ENCODE measurements at places on chromosomes 11 and 22. TPM values are rescaled to one million over a fixed set of nuclear protein-coding genes. Genes with fewer than 3 reads are reported as not detected.

Gene GPHA2
- not detected for total RNA-seq

DNA sequence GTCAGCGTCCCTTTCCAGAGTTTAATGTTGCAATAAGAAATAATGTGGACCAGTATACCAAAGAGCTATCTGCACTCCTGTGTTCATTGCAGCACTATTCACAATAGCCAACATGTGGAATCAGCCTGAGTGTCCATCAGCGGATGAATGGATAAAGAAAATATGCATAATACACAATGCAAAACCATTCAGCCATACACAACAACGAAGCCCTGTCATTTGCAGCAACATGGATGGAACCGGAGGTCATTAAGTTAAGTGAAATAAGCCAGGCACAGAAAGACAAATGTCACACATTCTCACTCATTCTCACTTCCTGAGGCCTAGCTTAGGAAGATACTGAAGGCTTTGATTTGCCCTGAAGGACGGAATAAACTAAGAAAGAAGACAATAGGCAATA is 22.1 kb downstream of the SLC5A4 start:
- DNase-seq = no peak

GRCh38 chr11:61474013-61474643 is 34.4 kb upstream of the LRRC10B start:
- DNase-seq = no peak

DNA sequence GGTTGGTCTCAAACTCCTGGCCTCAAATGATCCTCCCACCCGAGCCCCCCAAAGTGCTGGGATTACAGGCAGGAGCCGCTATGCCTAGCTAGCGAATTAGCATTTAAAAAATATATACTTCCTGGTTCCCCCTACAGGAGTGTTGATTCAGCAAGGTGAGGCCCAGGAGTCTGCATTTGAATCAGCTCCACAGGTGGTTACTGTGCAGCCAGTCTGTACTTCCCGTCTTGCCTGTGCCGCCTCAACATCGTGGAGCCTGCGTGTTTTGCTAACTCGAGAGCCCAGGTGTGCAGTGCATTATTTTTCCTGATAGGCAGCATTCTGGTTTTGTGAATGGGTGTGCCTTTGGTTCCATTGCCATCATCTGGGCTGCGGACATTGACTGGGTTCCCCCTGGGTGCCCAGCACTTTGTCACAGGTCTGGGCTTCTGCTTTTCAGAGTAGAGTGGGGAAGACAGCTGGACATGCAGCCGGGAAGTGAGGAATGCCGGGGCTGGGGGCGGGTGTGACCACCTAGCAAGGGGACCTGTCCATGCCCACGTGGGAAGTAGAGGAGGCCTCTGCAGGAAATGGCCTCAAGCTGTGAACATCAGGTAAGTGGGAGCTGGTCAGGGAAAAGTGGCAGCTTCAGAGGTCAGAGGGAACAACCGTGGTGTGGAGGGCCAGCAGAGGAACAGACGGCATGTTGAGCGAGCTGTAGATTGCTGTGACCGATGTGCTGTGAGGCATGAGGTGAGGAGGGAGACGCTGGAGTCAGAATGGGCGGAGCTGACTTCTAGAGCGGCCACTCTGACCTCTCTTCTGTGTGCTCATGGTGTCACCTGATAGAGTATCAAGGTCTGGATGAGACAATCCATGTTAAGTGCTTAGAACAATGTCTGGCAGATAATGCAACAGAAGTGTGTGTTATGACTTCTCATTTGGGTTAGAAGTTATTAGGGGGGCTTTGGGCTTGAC is 42.2 kb downstream of the PPFIA1 start:
- no peak for DNase-seq

GRCh38 chr22:40030758-40031095 is 36.0 kb downstream of the FAM83F start:
- no peak for DNase-seq

- no peak for DNase-seq
These were observed 46.3 kb downstream of the ACAT1 start for GRCh38 chr11:108167624-108168023.

DNA sequence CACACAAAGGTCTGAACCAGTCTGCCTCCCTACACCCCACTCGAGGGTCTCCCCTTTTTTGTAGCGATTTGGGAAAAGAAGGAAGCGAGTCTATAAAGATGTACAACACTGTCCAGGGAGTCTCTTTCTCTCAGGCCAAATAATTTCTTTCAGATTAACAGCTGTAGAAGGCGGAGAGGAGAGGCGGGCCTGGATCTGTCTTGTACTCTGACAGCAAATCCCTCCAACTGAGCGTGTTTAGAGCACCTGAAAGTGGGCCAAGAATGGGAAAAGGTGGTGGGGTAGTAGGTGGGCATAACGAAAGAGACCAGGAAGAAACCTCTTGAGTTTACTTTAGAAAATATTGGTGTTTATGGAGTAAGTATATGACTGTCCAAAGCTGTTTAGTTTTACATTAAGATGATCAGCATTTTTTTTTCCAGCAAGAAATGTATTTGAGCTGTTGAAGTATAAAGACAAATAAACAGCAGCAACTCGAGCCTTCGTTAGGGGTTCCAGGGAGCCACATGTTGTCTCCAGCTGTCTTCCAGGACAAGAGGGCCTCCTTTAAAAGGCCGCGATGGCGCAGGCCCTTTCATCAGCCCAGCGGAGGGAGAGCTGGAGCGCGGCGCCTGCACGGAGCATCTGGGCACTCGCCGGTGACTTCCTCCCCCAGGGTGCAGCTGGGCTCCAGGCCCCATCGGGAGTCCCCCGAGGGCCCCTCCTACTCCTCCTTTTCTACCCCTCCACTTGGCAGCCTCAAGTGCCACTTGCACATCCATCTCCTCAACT is 34.9 kb downstream of the SCUBE1 start:
- DNase-seq = no peak

GRCh38 chr11:17812865-17813187 is 78.2 kb downstream of the KCNC1 start:
- DNase-seq = no peak

DNA sequence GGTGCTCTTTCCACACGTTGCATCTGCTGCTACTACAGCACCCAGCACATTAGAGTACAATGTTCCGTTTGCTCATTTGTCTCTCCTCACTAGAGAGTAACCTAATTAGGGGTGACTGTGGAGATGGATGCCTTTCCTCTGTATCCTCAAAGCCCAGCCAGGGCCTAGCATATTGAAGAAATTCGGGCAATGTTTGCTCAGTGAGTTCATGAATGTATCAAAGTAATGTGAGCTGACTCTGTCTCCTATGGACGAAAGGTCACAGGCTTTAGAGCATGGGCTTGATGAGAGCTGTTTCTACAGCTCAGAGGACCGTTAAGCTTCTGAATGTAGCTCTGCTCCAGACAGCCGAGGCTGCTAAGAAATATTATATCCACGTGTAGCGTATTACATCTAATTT is 67.5 kb downstream of the C11orf58 start:
- no peak for DNase-seq

DNA sequence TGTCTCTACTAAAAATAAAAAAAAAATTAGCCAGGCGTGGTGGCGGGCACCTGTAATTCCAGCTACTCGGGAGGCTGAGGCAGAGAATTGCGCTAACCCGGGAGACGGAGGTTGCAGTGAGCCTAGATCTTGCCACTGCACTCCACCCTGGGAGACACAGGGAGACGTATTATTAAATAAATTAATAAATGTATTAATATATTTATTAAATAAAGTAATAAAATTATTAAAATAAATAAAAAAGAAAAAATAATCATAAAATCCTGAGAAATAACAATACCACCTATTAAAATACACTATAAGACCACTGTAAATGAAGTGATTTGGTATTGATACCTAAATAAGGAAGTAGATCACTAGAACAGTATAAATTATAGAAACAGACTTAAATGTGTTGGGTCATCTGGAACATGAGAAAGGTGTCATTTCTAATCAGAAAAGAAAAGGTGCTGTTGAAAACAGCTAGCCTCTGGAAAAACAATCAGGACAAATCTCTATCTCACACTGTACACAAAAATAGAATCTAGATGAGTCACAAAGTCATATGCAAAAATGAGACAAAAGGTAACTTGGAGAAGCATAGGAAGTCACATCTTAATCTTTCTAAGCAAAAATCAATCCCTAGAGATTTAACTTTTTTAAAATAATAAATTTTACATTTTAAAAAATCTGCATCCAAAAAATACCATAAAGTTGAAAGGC is 43.2 kb upstream of the UBASH3B start:
- DNase-seq = no peak

DNA sequence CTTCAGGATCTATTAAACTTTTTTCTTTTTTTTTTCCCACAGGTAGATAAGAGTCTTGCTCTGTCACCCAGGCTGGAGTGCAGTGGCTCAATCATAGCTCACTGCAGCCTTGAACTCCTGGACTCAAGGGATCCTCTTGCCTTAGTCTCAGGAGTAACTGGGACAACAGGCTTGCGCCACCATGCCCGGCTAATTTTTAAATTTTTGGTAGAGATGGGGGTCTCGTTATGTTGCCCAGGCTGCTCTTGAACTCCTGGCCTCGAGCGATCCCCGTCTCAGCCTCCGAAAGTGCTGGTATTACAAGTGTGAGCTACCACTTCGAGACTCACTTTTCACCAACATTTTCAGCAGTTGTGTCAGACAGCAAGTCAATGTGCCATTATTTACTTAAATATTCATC is 962 bp downstream of the SIRT3 start:
- DNase-seq = no peak

DNA sequence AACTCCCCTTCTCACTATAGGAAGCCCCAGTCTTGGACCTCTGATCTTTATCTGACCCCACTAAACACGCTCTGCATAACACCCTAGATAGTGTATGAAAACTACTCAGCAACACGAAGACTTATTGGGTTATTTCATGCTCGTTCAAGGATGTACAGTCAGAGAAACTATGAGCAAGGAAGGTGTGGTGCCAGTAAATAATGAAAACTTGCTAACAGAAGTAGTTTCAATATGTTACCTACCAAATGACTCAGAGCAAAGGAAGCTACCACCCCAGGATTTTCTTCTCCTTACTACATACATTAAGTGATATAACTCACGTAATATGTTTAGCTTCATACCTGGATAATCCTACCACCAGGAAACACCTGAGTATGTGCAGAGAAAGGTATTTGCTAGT is 25.9 kb upstream of the LYVE1 start:
- DNase-seq = no peak

GRCh38 chr11:8093931-8094575 is 13.0 kb downstream of the TUB start:
- no peak for DNase-seq

Gene APLNR
- not detected for total RNA-seq

Gene OR51F1
- total RNA-seq = not detected

Gene OR8B12
- total RNA-seq = not detected

Gene SRRD
- total RNA-seq = 17.9 TPM

- DNase-seq = no peak
These were observed 3.8 kb downstream of the FOLR1 start for GRCh38 chr11:72195518-72196270.

DNA sequence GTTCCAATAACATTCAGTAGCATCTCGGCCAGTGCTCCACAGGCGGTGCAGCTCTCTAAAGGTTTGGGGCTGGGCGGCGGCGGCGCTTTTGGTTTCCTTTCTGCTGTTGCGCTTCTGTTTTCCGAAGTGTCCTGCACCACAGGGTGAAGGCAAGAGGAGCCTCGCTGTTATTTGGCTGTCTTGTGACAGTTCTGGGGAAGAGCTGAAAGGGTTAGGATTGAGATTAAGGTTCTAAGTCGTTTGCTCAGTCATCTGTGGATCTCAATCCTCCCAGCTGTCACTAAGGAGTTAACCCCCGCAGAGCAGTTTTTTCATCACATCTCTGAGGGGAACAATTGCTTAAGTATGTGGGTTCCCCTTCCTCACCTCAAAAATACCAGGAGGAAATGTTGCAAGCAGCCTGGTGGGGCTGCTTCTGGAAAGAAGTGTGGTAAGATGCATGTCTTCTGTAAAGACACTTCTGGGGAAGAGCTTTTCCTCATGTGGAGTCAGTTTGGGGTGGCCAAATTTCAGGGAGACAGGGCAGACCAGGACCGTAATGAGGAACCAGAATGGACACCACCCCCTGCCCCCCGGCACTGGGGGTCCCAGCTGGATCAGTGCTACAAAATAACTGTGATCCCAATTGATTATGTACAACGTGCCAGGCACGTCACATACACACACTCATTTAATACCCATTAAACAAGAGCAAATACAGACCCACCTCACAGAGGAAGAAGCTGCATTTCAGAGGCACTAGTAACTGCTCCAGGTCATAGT is 14.2 kb downstream of the TMEM121B start:
- DNase-seq = peak; percentile 71

Gene KBTBD3
- 8.6 TPM for total RNA-seq

Gene TP53AIP1
- total RNA-seq = not detected

DNA sequence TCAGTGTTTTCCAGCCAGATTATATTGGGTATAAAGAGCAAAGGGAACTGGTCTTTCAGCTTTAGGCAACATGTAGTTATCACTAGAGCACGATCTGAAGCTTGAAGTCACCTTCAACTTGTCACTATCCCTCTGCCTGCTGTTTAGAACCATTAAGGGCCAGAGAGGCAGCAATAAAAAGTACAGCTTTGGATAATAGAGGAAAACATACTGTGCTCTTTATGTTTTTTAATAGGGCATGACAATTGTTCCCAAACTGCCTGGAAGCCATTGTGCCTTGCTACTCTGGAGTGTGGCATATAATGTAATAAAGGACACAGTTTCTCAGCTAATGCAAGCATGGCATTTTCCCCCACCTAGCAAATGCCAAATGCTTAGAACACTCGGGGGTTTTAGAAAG is 1912.0 kb upstream of the RAG2 start:
- no peak for DNase-seq

DNA sequence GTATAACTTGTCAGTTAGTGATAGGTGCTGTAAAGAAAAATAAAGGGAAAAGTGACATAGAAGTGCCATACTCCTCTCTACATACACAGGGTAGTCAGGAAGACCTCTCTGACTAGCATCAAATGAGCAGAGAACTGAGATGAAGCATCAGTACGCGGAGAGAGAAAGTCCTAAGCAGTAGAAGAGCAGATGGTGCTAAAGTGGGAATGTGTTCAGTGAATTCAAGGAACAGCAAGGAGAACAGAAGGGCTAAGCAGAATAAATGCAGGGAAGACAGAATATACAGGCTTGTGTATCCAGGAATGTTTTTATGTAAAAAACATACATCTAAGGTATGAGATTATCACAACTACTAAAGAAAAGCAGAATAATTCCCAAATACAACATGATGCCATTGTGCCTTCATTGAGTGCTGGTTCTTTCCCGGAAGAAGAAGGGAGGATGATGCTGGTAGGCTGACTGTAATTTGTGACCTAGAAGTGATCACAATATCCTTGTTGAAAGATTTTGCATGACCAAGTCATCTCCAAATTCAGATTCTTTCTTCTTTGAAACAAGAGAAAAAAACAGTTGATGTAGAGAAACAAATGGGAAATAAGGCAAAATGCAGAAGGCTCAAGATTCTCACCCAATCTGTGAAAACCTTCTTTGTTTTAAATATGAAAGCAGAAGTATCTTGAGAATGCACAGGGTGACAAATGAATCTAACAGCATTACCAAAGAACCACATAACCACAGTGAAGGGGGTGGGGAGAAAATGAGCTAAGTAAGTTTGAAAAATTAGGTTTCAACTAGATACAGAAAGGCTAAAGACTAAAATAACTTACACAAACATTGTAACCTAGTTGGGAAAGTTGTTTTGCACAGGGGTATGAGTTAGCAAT is 20.5 kb downstream of the MRE11 start:
- peak; percentile 74 for DNase-seq

Gene DUSP8
- total RNA-seq = 0.23 TPM
